ENCODE measurements at places on chromosomes 4 and X.

DNA sequence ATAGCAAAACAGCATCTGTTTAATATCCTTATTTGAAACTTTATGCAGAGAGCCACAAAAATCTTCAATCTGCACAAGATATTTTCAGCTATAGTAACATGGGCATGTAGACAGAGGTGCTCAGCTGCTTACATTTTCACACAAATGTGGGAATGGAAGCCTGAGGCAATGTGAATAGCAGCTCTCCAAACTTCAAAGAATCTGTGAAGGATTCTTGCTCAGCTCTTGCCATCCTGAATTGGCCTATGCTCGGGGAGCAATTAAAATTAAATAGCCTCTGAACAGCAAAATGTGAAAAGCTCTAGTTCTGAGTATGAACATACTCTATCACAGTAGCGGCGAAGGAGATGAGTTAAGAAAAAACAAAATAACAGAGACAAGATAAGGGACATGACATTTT lies 1523.8 kb downstream of the PCDH7 start:
- DNase-seq = no peak

DNA sequence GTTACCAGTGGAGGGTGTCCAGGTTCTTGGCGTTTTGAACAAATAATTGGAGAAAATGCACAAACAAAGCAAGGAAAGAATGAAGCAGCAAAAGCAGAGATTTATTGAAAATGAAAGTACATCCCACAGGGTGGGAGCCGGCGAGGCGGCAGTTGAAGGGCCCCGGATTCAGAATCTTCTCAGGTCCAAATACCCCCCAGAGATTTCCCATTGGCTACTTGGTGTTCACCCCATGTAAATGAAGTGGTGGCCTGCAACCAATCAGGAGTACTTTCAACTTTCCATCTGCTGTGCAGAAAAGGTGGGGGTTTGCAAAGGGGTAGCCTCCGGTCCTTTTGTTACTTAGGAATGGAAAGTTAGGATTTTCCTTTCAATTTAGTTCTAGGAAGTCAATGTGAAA lies 1447.0 kb downstream of the C4orf33 start:
- no peak for DNase-seq

DNA sequence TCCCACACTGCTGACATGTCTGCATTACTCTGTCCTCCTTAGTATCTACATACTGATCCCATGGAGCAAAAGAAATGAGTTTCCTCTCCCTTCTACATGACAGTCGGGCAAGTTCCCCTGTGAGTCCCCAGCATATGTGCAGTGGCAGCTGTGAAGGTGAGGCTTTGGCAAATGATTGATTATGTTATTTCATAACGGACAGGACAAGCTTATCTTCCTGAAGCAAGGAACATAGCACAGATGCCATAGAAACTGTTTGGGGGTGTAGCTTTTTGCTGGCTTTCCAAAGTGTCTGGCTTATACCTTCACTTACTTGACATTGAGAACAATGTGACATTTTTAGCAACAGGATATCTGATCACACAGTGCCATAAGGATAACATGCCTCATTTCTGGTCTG lies 136.8 kb upstream of the PDLIM3 start:
- DNase-seq = no peak

DNA sequence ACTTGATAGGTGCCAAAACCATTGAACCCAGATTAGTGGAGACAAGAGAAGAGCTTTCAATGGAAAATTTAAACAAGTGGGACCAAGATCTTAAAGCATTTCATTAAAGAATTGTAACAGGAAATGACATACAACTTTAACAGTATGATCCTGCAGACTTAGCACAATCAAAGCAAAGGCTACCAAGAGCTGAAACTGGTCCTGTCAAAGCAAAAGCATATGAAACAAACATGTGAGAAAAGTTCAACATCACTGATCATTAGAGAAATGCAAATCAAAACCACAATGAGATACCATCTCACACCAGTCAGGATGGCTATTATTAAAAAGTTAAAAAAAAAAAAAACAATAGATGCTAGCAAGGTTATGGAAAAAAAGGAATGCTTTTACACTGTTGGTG lies 425.6 kb downstream of the IL1RAPL1 start:
- DNase-seq = no peak

DNA sequence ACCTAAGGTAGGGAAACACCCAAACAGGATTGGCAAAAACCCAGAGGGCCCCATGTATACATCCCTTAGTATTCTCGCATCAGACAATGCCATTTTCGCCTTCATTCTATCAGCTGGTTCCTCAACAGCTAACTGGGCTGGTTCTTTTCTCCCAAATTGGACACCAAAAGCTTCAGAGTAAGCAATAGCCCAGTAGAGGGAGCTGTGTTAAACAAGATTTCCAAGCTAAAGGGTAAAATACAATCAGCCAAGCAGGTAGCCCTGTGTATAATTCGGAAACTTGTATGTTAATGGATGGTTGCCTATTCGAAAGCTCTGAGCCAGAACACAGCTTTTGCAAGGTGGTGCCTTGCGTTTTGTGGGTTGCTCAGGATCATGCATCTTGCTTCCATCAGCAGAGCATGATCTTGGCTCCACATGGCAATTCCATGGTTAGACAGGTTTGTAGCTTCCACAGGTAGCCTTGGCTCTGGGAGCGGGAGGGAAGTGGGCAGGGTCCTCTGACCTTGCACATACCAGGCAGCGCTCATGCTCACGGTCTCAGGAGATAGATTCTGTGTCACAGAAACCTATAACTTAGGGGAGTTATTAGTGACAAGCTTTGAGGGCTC lies 115.2 kb upstream of the LNX1 start:
- DNase-seq = peak; percentile 60

DNA sequence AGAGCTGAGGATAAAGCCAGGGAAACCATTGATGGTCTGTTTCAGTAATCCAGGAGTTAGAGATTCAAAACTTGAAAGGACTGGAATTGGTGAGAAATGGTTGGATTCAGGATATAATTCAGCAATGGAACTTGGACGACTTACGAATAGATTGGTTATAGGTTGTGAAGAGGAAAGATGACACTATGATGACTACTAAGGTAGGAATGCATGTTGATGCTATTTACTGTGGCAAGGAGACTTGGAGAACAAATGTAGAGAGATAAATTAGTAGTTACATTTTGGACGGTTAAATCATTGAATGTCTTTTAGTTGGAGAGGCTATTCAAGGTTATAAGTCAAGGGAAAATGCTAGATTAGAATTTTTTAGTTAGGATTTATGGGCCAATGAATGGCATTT lies 365.4 kb upstream of the TECRL start:
- no peak for DNase-seq

GRCh38 chrX:7552760-7553159 lies 290.2 kb upstream of the VCX start:
- no peak for DNase-seq

GRCh38 chr4:105191621-105192210 lies 45.0 kb downstream of the TET2 start:
- no peak for DNase-seq

DNA sequence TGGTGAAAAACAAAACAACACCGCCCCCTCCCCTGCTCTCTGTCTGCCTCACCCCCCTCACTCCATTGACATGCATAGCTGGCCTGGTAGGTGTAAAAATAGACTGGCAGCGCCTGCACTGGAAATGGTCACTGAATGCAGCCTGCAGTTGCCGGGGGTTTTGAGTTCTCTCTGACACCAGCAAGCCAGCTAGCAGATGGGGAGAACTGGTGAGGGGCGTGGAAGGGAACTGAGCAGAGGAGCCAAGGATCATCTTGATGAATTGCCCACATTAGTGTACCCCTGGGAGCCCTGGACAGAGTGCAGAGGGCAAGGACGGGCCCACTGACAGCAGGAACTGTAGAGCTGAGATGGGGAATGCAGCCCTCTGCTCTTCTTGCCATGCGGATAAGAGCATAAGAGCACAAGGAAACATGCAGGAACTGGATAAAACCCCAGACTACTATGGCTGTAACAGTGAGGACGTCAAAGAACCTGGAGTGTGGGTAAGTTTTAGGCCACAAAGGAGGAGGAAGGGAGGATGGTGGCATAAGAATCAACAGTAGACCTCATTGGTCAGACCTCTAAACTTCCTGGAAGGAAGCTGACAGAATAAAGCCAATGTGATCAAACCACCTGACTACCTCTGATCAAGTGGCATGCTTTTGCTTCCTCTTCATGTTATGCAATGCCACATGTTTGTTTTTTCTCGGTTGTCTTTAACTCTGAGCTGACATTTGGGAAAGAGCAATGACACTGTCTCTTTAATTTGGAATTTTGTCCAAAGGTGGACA lies 96.3 kb downstream of the ANK2 start:
- no peak for DNase-seq

GRCh38 chr4:97720869-97721432 lies 422.3 kb downstream of the STPG2 start:
- peak; percentile 32 for DNase-seq

- DNase-seq = no peak
Measured at GRCh38 chr4:85607624-85608023, 132.7 kb downstream of the ARHGAP24 start.

DNA sequence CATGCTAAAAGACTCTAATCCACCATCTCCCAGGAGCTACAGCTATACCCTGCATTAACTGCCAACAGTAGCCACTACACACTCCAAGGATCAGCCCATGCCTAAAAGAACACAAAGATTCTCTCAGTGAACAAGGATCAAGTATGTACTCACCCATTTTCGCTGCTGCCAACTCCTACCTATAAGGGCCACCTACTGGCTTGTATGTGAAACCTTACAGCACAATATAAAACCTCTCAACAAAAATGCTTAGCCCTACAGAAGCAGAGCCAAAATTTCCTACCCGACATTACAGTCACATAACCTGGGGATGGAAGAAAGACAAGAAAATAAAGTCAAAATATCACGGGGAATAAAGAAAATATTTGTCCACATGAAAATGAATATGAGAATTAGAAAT lies 562.8 kb upstream of the POU3F4 start:
- peak; percentile 20 for DNase-seq

DNA sequence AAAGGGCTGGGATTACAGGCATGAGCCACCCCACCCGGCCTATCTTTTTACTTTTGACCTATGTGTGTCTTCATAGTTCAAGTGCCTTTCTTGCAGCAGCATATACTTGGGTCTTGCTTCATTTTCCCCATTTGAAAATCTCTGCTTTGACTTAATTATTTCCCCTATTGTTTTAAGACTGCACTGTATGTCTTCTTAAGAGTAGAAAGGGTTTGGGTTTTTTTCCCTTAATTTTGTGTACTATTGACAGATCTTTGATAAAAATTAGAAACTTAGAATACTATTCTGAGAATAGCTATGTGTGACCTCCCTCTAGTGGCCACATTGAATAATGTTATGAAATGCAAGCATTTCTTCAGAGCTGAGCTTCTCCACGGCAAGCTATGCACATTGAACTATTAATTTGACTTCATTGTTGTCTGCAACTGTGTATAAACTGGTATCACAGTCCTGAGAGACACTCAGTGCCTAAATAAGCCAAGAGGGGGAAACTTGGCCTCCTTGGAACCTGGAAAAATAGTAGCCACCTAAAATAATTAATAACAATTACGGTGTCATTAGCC lies 8.7 kb upstream of the SLC25A4 start:
- peak; percentile 57 for DNase-seq

DNA sequence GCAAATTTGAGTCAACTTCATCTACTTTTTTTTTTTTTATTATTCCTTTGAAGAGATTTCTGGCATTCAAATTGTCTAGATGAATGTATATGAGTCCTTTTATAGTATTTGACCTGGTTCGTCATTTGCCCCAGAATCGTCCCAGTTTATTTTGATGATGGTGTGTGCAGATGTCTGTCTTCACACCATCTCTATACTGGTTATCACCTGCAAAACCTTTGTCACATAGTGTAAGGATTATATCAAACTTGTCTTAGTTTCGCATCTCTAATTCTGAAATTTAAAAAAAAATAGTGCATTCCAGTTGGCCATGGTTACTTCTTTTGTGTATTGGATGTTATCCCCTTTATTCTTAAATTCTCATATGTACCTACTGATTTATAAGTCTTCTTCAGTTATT lies 70.5 kb upstream of the CD99 start:
- no peak for DNase-seq

GRCh38 chr4:33349376-33349775 lies 2629.2 kb downstream of the PCDH7 start:
- DNase-seq = no peak

- no peak for DNase-seq
Measured at GRCh38 chr4:146236216-146236615, 21.9 kb downstream of the REELD1 start.

- no peak for DNase-seq
Measured at GRCh38 chr4:89879215-89879614, 15.4 kb upstream of the MMRN1 start.

GRCh38 chr4:162163892-162164759 lies at the start of gene FSTL5:
TSS of gene FSTL5 (minus strand) at chr4:162164000. CDS start at chr4:162111396, 52,604 bp downstream.
- no peak for DNase-seq

DNA sequence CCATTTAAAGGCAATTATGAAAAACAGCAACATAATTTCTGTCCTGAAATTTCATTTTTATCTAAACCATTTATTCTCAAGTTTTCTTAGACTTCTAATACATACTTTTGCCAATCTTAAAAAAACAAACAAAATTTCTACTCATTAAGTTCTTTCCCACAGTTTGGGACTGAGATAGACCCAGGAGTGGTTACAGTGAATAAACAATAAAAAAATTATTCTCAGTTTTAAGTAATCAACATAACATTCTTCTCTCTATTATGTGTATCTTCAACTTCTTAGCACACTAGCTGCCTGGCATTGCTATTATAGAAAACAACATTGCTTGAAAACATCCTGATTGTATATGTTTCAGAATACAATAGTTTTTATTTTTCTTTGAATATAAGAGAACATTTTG lies 532.8 kb downstream of the IL15 start:
- DNase-seq = no peak

GRCh38 chr4:22661443-22661842 lies 31.3 kb upstream of the GBA3 start:
- DNase-seq = no peak

- no peak for DNase-seq
Measured at GRCh38 chr4:70654605-70655011, 11.7 kb downstream of the JCHAIN start.

- no peak for DNase-seq
Measured at GRCh38 chrX:120453985-120454384, 15.1 kb downstream of the LAMP2 start.

GRCh38 chr4:152368001-152368400 lies 167.9 kb downstream of the FBXW7 start:
- DNase-seq = no peak

GRCh38 chr4:80322716-80323115 lies 12.8 kb upstream of the CFAP299 start:
- DNase-seq = peak; percentile 45

All from HT-29 (cell line).